Aorta (tissue), 5 donors: ENCODE measurements at places on chromosomes 7 and 10. TPM values are rescaled to one million over a fixed set of nuclear protein-coding genes. Genes with fewer than 3 reads are reported as not detected.

GRCh38 chr10:51422311-51423120 is 276.9 kb downstream of the CSTF2T start:
- DNase-seq, result peak; percentile 58

DNA sequence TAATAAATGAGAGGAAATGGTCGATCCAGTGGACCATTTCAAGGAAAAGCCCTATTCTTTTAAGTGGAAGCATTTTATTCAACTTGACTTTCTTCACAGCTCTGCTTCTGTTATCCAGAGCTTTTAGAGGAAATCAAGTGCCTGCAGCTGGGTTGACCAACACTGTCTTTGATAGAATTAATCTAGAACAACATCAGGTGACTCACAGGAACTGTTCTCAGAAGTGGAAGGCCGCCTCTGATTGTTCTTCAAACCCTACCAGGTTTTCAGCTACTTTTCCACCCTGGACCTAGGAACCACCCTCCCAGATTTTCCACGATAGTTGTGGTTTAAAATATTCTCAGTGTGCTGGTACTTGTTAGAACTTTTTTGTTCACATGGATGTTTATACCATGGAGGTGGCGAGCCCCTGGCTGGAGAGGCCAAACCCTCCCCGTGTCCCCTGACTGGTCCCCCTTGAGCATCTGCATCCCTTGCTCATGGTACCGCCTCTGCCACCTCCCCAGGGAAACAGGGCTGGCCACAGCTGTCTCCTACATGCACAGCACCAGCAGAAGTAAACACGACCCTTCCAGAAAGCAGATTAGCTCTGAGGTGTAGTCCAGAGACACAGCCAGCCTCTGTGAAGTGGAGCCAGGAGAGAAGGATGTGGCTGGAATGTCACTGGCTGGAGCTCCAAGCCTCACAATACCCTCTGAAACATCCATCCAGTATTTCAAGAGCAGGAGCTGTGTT is 293.3 kb downstream of the USP6NL start:
- no peak for DNase-seq

DNA sequence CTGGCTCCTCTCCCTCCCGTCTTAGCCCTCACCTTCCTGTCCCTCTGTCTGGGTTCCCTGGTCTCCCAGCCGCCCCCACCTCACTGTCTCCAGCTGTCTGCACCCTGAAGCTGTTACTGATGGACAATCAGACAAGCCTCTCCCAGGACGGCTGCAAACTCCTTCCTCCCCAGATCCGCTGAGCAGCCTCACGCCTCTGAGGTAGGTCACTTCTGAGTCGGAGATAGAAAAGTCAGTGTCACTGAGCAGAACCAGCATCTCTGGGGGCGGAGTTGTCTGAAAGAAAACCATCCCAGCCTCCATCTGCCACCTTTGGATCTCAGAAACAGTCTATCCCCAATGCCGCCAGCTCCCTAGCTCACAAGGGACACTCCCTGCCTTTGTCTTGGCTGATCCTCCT is 27.4 kb downstream of the FAM241B start:
- DNase-seq, result no peak

GRCh38 chr10:116151076-116151475 is 121.9 kb downstream of the GFRA1 start:
- no peak for DNase-seq

Gene VOPP1
- polyA plus RNA-seq, result 62.9 TPM

Gene UBN2
- polyA plus RNA-seq, result 2.5 TPM

DNA sequence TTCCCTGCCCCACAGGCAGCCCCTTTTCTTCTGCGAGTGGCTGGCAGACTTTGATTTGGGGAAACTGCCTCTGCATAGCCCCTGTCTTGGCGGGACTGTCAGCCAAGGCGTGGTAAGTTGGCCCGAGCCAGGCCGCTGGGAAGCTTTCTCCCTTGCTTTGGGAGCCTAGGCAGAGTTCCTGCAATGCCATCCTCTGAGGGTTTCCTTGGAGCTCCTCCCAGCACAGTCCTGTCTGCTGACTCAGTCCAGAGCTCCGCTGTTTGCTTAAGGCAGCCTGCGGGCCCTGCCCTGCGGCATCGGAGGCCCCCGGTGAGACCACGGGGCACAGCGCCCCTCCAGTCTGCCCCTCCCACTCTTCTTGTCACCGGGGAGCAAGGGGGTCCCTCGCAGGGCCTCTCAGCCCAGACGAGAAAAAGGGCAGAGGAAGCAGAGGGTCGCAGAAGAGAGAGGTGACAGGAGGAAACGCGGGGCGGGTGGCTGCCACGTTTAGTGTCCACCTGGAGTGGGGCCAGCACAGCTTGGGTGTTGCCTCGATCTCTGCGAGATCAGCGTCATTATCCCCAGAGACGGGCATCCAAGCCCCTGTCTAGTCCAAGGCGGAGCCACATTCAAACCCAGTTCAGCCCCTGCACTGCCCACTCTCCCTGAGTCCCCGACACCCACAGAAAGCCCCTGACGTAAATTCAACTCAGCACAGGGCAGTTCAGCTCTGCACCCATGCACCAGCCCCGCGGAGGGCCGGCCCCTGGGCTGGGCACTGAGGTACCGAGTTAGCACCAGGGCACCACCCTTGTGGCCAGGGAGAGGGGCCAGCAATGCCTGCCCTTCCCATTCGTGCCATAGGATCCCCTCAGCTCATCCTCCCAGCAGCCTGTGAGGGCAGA is 59.0 kb upstream of the CHST15 start:
- peak; percentile 89 for DNase-seq

DNA sequence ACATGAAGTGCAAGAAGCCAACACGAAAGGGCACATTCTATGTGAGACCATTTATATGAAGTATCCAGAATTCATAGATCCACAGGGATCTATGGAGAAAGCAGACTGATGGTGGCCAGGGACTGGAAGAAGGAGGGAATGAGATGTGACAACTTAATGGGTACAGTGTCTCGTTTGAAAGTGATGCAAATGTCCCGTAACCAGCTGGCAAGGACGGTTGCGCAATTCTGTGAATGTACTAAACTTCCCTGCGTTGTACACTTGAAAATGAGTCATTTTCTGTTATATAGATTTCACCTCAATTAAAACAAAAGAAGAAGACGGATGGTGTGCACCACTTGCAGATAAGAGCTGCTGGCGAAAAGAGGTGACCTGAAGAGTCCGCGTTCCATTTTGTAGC is 861.1 kb downstream of the TYW1 start:
- no peak for DNase-seq

DNA sequence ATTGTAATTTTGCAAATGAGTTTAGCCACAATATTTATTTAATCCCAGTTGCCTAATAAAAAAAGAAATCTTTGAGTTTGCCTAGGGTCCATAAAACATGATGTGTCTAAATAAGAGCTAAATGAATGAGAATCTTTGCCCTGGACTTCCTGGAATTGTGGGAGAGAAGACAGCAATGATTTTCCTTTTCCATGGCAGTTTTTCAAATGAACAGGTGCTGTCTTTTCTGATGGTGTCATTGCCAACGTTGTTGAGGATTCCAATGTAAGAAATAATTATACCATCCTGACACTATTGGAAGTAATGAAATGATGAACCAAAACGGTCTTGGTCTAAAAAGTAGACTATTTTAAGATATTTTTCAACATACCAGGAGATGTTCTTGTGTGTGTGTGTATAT is 984.7 kb upstream of the CELF2 start:
- DNase-seq, result no peak

Gene GTPBP4
- polyA plus RNA-seq, result 21.6 TPM

DNA sequence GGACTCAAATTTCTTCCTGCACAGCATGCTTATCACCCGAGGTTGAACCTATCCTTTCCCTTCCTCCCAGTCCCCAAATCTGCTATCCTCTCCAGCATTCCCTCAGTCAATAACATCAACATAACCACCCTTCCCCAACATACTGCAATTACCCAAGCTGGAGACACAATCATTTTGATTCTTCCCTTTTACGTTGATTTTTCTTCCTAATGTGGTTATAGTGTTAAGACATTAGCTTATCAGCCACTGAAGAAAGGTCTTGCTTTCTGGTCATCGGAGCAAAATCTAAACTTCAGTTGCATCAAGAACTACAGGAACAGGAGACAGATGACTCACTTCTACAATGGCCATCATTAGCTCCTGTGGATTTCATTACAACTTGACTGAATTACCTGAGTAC is 3.5 kb upstream of the HBP1 start:
- no peak for DNase-seq

DNA sequence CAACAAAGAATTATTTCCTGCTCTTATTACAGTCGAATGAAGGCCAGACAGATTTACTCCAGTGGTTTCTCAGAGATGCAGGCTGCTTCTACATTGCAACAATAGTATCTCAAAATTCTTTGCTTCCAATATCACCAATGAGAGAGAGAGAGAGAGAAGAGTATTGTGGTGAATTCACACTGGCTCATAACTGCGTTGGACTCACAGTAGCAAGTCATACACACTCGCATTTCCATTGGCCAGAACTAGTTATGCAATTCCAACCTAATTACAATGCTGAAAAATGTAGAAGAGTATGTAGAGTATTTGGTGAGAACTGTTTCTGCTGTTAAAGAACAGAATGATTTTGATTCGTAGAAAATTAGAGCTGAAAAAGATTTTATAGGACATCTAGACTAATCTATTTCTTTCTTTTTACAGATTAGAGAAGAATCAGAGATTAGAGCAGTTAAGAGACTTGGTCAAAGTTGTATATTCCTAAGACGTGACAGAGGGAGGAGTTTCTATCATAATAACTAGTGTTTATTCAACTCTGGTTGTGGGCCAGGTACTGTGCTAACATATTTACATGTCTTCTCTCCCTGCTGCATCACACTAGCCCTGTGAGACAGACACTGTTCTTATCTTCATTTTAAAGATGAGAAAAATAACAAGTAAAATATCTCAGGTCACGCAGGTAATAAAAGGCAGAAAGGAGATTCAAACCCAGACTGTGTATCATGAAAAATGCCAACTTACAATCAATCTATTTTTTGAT is 34.6 kb upstream of the PDK4 start:
- no peak for DNase-seq

DNA sequence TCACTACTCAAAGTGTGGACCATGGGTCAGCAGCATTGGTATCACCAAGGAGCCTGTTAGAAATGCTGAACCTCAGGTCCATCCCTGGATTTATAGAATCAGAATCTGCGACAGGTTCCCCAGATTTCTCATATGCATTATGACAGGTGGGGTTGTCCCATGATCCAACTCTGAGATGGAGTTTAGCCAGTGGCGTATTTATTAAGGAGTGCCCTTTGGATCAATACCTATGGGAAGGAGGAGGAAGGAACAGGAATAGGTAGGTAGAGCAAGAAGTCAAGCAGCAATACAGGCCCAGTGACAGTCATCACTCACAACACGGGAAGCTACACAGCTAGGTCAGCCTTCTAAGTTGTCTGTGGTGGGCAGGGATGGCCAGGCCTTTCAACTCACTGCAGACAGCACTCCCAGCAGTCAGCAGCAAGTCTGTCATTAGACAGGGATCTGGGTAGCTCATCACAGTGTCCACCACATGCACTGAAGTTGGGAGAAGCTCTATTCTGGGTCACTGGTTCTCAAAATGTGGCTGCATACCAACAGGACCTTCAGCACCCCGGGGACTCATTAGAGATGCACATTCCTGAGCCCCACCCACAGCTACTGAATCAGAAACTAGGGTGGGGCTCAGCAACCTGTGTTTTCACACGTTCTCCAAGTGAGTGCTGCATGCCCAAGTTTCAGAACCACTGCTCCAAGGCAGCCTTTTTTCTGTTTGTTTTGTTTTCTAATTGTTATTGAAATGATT is 532.3 kb upstream of the GALNT17 start:
- no peak for DNase-seq

Gene PNLIP
- 0.88 TPM for polyA plus RNA-seq

Gene SLC18A3
- polyA plus RNA-seq, result not detected

GRCh38 chr10:95522117-95522516 is 39.1 kb downstream of the SORBS1 start:
- no peak for DNase-seq

GRCh38 chr10:33196710-33197491 is 137.6 kb downstream of the NRP1 start:
- DNase-seq, result no peak

DNA sequence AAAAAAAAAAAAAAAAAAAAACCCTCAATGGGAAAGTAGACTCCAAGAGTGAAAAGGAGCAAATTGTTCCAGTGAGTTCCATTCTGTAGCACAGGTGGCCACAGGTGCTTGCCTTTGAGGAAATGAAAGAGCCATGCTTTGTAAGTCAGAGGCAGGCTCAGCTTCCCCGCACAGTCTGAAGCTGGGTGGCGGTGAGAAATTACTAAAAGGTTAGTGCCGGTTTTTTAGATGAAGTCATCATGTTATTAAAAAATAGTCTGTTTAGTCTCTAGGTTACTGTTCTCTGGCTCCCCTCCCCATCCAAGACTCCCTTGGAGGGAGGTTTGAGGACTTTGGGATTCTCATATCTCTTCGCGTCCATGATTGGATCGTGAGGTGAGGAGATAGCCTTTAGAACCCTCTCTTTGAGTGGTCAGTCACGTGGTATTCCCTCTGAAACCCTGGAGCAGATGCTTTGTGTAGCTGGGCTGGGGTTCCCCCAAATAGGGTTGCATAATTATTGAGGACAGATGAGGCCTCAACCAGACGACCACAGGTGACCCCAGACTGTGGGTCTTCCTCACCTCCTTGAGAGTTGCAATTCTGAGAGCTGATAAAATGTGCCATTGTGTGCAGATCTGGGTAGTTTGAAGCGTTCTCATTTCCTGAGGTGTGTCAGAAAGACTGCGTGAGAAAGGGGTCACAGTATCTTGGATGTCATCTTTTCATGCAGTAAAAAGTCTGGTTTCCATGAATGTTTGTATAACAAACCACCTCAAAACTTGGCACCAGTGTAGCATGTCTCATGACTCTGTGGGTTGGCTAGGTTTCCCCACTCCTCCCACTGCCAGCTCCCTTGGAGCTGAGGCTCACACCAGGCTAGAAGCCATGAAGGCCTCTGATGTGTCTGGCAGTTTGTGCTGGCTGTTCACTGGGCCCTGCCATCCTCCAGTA is 27.1 kb downstream of the OGDH start:
- peak; percentile 84 for DNase-seq

Gene ATOH7
- not detected for polyA plus RNA-seq

Gene DGKB
- not detected for polyA plus RNA-seq

Gene ZNF853
- polyA plus RNA-seq, result 5.0 TPM

DNA sequence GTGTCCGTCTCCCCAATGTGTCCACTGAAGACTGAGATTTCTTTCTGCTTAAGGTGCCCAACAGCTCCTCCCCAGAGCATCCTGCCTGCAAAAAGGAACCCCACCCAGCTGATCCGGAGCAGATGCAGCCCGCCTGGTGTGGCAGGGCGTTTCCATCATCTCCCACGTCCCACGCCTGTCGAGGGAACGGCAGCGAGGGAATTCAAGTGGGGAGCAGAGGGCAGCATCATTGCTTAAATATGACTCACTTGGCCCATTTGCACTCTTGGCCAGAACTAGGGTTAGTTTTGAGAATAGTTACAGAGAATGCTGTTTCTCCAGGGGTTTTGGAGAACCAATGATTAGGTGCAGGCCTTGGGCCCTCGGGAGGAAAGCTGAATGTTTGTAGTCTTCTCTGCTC is 20.8 kb downstream of the VWA2 start:
- peak; percentile 83 for DNase-seq
